ENCODE measurements at places on chromosomes 11 and 22.

- DNase-seq, result no peak
Observed at GRCh38 chr11:122423273-122423672, 232.2 kb upstream of the UBASH3B start.

- peak; percentile 65 for DNase-seq
Observed at GRCh38 chr22:42905702-42906183, 48.7 kb upstream of the ARFGAP3 start.

GRCh38 chr11:120001178-120002090 is 136.5 kb downstream of the TRIM29 start:
- no peak for DNase-seq

GRCh38 chr11:62472063-62472884 is 53.4 kb downstream of the SCGB1A1 start:
- no peak for DNase-seq

DNA sequence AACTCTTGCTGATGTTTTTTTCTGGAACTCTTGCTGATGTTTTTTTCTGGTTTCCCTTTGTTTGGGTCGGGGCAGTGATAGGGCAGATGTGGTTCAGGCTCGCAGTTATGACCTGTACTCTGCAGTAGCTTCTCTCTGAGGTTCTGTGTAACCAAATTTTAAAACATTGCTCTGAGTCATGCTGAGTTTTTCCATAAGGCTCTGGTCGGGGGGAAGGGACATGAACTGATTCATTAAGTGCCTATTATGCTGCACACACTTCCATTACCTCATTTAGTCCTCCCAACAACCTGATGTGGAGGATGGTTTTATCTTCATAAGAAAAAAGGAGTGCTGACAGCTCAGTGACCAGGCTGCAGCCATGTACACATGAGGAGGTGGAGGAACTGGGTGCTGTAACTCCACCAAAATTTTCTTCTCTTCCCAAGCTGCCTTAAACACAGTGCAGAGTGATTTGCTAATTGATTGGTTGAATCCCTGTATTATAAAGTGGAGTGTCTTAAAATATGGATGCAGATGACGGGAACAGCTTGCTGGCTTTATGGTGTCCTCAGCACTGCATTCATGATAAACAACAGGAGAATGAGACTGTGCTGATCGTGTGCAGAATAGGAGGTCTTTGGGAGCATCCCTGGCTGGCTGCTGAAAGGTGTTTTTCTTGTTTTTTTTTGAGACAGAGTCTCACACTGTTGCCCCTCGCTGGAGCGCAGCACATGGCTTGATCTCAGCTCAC is 19.1 kb downstream of the TNRC6B start:
- no peak for DNase-seq

- no peak for DNase-seq
Observed at GRCh38 chr11:44593251-44593650, 27.8 kb downstream of the CD82 start.

GRCh38 chr11:115766561-115766960 is 262.3 kb upstream of the CADM1 start:
- DNase-seq, result no peak

DNA sequence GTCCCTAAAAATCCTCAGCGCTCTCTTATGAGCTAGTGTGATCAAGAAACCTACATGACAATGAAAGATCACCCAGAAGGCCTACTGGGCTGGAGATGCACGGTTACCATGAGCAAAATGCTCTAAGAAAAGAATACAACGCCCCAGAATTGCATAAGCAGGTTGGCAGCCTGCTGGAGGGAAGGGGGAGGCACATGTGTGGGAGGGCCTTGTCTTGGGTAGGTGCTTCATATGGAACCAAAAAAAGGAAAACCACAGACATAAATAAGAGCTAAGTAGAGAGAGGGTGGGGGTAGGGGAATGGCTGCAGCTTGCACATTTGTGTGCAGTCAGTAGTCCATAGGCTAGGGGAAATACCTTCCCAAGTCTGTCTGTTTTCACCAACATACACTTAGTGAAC is 2.8 kb downstream of the SIAE start:
- no peak for DNase-seq

DNA sequence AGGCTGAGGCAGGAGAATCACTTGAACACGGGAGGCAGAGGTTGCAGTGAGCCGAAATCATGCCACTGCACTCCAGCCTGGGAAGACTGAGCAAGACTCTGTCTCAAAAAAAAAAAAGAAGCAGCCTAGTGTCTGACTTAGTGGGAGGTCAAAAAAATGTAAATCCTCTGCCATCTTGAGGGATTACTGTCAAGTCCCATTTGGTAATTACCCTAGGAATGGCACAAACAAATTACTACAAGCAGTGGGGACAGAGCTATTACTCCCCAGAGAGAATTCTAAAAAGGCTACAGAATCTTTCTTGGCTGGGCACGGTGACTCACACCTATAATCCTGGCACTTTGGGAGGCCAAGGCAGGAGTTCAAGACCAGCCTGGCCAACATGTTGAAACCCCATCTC is 3.8 kb downstream of the SERPING1 start:
- no peak for DNase-seq

- peak; percentile 43 for DNase-seq
Observed at GRCh38 chr22:50698546-50698945, 25.9 kb downstream of the SHANK3 start.

DNA sequence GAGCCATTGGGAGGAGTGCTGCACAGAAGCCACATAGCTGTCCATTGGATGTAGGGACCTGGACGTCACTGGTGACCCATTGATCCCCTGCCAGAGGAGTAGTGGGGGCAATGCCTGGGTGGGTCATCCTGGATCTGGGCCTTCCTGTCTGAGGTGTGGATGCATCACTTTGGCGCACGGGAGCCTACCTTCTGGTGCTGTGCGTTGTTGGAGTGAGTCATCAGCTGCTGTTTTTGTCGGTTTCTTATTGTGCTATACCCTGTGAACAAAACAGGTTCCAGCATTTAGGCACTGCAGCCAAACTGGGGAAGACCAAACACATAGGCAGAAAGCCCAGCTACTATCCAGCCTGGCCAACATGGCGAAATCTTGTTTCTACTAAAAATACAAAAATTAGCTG is 3.2 kb downstream of the TAF6L start:
- no peak for DNase-seq

DNA sequence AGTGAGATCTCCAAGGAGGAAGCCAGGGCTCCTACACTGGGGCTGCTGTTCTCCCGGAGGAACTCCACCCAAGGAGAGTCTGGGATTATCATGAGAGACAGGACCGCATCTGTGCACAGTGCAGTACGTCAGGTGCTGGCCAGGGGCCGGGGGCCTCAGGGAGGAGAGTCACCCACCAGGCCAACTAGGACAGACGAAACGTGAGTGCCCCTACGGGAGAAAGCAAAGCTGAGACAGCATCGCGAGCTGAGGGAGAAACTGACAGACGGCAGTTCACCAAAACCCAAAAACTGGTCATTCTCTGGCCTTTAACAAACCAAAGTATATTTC is 273.4 kb downstream of the BRD1 start:
- no peak for DNase-seq

DNA sequence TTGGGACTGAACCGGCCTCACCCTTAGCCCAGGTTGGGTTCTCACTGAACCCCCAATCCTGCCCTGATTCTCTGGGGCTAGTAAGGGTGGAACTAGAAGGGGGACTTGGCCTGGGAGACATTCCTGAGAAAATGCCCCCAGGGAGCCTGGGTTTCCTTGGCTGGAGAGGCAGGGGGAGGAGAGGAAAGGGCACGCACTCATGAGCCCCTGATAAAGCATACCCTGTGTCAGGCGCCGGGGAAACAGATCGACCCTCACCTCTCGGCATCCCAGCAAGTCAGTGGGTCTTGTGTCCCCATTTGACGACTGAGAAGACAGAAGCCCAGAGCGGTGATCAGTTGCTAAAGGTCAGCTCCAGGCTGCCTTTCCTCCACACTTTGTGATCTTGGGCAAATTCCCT is 47.7 kb upstream of the RTL6 start:
- no peak for DNase-seq

DNA sequence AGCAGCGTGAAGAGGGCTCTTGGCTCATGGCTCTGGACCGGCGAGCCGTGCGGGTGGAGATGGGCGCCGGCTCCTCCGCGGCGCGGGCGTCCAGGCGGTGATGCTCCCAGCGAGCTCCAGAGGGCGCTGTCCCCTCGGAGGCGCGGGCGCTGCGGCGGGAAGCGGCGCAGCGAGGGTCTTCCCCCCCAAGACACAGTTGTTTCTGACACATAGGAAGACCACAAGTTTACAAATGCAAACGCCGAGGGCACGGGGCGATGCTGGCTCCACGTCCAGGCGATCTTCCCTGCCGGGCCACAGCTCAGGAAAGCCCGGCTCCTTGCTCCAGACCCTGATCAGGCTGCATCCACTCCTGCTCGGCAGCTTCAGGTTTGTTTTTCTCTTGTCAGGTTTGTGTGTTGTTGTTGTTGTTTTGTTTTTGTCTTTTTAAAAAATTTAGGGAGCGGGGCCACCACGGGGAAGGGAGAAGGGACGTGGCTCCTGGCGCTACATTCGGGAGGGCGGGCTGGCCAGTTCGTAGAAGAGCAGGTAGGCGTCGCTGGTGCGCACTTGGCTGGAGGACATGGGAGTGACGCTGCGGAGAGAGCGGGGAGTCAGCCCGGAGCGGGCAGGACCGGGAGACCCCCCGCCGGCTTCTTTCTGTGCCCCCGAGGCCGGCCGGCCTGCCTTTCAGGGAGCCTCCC is 10.0 kb upstream of the MFRP start:
- DNase-seq, result peak; percentile 89

DNA sequence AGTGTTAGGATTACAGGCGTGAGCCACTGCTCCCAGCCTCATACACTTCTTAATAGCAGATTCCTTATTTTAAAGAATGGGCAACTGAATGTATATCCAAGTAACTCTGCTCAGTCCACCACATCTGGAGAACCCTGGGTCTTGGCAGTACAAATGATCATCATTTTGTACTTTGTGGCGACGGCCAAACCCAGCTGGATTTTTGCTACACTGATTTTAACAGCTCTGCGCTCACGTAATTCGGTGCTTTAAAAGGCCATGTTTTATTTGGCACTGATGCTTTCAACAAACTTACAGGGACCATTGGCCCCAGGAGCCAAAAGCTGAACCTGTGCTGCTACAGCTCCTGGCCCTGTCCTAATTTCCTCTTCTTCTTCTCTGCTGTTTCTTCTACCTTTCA is 60.8 kb upstream of the PDE3B start:
- DNase-seq, result no peak

DNA sequence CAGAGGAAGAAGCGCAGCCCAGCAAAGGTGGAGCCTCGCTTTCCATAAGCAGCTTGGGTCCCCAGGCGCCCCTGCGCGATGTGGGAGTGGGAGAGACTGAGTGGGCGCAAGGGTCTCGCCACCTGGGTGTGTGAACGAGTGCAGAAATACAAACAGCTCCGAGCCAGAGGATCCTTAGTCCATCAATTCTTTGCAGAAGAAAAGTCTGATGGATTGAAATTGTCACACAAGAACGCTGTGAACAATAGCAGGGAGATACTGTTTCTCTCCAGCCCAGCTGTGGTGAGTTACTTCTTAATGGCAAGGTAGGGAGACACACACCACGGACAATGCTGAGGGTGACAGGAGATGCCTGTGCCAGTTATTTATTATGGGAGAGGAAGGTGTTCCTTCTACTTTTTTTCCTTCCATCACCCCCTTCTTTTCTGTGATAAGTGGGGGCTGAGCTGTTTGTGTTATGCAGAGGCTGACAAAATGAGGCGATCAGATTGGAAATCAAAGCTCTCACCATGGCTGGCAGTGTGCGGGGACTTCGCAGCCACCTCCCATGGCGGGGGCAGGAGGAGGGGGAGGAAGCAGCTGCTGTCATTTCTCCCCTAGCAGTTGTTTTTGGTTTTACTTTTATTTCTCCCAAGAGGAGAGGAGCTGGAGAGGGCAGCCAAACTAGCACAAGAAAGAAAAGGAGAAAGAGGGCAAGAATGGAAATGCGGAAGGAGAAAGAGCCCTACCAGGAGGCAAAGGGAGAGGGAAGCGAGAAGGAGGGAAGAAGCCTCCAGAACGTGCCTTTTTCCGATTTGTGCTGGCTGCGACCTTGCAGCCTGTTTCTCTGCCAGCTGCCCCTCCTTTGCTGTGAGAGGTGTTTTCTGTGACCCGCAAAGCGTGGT is 755.8 kb downstream of the NTM start:
- no peak for DNase-seq

DNA sequence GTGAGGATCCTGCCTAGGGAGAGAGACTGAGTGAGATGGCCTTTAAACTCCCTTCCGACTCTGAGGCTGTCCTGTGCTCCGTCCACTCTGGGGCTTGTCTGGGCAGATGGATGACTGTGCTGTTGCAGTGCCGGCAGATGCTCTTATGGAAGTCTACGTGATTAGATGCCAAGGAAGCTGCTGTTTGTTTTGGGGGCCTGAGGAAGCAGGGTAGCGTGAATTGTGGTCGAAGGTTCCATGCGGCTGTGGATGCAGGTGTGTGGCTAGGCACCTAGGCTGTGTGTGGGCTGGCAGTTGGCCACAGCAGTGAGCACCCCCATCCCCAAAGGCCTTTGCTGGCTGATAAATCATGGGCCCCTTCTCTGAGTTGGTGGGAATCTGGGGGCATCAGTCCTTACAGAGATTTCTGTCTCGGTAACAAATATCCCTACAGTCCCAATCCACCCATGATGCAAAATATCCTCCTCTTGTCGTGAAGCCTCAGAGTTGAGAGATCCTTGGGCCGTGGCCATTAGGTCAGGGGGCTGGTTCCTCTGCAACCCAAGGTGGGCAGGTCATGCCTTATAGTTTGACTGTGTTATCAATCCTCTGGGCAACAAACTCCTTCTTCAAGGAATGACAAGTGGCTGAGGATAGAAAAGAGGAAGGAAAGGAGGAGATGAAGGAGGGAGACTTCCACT is 31.2 kb downstream of the AMPD3 start:
- DNase-seq, result no peak

GRCh38 chr11:20310596-20311394 is 52.7 kb upstream of the HTATIP2 start:
- no peak for DNase-seq

DNA sequence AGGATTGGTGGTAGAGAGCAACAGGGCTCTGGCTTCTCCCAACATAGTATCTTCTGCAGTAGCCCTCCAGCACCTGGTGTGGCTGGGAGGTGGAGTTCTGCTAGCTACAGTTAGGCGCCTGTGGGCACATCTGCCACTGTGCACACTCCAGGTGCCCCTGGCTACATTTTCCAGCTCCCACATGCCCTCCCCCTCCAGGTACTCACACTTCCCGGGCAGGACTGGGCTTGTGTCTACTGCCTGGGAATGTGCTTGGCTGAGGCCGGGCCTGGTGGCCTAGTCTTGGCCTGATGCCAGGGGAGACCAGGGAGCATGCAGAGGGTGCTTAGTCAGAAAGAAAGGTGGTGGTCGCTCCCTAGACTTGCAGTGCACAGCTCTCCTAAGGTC is 15.8 kb downstream of the PHLDB1 start:
- DNase-seq, result peak; percentile 45

Data from lower lobe of right lung (tissue), 2 donors.